ENCODE measurements at places on chromosomes 3 and 15.

- DNase-seq = peak; percentile 71
Observed at GRCh38 chr3:64530434-64531049, 157.3 kb downstream of the ADAMTS9 start.

- no peak for DNase-seq
Observed at GRCh38 chr3:4950351-4950784, 28.9 kb upstream of the BHLHE40 start.

DNA sequence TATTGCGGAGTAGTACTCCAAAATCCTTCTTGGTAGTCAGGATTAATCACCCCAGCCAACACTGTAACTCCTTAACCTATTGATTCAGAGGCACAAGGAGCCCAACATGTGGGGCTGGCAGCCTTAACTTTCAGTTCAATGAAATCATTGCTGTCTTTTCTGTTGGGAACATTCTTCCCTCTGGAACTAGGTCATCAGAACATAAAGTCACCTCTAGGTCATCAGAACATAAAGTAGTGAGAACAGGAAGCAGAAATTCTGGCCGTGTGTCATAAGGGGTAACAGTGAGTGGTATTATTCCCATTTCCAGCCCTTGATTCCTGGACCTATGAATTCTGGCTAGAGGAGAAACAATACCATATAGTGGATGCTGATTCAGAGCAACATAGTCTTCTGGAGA is 71.5 kb upstream of the TNIK start:
- no peak for DNase-seq

DNA sequence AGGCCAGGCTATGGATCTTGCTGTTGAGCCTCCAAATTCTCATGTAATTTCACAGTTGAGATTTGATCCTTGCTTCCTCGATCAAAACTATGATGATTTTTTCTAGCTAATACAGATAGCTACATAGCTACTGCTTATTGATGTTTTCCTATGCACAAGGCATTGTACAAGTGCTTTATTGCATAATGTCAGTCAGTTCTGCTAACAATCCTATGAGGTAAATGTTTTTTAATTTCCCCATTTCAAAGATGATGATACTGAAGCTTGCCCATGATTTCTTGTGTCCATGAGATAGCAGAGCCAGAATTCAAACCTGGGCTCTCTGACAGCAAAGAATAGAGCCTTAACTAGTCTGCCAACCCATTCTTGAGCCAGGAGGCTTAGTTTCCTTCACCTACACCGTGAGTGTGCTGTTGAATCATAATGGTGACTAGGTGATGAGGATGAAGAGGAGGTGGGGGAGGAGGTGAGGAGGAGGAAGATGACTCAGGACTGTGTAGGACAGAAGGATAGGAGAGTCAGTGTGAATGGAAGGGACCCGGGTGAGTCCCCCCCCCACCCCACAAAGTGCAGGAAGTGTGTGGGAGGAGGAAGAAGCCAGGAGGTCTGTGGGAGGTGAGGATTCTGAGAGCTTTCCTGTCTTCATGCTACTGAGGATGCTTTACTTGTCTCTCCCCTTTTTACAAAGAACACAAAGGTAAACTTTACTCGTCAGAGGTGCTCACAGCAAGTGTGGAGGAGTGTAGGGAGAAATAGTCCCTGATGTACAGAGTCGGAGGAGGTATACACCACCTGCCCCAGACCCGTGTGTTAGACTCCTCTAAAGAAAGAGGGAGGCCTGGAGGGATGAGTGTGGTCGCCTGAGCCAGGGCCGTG is 3.6 kb downstream of the TAGLN3 start:
- DNase-seq = no peak

DNA sequence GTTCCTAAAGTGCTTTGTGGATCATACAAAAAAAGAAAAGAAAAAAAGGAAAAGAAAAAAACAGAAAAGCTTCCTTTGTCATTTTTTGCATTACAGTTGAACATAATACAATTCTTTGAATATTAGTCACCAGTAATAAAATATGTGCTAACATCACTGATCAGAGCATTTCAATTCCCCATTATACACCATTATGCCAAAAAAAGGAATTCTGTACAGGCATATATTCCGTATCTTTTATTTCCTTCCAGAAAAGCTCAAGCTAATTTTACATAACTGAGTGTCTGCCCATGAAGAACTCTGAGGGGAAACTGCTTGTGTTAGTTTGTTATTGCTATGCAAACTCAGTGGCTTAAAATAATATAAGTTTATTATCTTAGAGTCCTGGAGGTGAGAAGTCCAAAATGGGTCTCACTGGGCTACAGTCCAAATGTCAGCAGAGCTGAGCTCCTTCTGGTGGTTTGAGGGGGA is 377.9 kb downstream of the GAP43 start:
- DNase-seq = no peak

GRCh38 chr3:190038050-190038933 is 82.4 kb downstream of the P3H2 start:
- peak; percentile 87 for DNase-seq

DNA sequence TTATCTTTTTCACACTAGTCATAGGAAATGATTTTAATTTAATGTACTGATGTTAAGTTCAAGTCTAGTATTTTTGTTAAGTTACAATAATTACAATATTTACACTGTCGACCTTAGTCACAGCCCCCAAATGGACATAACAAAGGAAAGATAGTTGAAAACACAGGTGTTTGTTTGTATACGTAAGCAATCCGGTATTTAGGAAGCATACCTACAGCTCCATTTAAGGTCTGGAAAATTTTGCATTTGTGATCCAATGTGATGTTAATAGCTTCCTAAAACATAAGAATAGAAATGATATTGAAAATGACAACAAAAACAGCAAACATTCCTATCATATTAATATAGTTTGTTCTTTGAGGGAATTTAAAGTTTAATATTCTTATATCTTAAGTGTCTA is 56.9 kb downstream of the PLOD2 start:
- no peak for DNase-seq

- DNase-seq = no peak
Observed at GRCh38 chr3:87044846-87045245, 53.9 kb upstream of the VGLL3 start.

DNA sequence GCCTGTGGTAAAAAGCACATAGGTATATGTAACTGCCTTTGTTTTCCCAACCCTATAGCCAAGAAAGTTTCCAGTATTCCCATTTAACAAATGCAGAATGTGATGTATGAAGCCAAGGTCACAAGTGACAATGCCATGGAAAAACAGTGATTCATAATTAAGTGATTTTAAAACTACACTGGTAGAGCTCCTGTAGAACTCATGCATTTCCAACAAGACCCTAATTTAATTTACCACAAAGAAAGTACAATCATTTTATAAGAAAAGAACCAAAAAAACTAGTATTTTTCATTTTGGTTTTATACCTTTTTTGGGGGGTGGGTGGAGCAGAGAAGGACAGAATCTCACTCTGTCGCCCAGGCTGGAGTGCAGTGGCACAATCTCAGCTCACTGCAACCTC is 82.0 kb downstream of the STAG1 start:
- no peak for DNase-seq

GRCh38 chr3:82186017-82186416 is 424.6 kb upstream of the GBE1 start:
- no peak for DNase-seq

DNA sequence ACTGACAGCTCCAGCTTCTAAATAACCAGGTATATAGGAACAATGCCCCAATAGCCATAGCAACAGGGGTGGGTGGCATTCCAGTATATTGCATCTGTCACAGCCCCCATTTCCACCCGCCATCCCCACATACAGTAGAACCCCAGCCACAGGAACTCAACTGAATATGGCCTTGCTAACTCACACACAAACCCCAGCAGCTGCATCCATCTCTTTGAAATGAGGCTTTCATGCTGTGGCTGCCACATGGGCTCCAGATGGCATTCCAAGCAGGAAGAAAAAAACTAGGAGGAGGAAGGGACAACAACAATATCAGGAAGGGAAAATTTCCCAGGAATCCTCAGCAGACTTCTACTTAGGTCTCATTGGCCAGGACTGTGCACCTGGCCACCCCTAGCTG is 54.6 kb downstream of the CCR3 start:
- DNase-seq = no peak

- no peak for DNase-seq
Observed at GRCh38 chr15:37789397-37789786, 145.0 kb upstream of the TMCO5A start.

GRCh38 chr15:49079340-49080039 is 33.2 kb upstream of the SECISBP2L start:
- DNase-seq = no peak

DNA sequence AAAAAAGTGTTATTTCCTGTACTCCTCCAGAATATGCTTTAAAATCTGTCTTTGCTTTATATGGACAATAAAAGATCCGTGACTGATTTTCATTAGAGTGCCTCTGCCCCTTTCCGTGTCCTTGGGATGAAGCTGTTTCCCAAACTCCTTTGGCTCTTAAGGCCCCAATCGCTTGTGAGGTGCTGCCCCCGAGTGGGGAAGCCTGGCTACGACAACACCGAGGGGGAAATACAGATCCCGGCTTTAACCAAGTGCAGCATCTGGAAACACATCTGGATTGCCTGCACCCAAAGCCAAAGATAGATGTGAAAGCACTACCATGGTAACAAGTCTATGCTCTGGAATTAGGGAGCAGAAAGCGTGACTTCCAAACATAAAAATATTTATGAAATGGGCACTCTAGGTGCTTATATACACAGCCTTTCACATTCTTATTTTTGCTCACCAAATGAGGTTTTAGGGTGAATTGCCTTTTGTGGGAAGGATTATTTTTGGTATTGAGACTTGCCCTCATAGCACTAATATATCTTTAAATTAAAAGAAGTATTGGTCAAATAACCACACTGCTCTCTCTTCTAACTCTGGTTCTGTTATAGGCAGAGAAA is 40.6 kb upstream of the ADCY5 start:
- peak; percentile 70 for DNase-seq

GRCh38 chr3:119747357-119747756 is 34.5 kb upstream of the NR1I2 start:
- DNase-seq = no peak

- DNase-seq = no peak
Observed at GRCh38 chr3:143502081-143502480, 346.2 kb downstream of the SLC9A9 start.

DNA sequence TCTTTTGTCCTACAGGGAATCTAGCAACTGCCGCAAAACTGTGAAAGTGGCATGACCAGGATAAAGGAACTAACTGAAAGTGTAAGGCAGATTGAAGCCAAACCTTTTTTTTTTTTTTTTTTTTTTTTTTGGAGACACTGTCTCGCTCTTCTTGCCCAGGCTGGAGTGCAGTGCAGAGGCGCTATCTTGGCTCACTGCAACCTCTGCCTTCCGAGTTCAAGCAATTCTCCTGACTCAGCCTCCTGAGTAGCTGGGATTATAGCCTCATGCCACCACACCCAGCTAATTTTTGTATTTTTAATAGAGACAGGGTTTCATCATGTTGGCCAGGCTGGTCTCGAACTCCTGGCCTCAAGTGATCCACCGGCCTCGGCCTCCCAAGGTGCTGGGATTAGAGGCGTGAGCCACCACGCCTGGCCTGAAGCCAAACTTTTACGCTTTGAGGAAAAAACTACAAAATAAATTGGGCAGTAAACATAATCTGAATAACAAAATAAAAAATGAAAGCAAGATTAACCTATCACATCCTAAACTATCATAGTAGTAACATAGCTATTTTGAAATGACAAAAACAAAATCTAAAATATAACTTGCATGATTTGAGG is 9.7 kb downstream of the SLTM start:
- no peak for DNase-seq

- DNase-seq = no peak
Observed at GRCh38 chr3:24454856-24455255, 39.8 kb downstream of the THRB start.

GRCh38 chr3:45907769-45908705 is 21.7 kb downstream of the CCR9 start:
- DNase-seq = no peak

DNA sequence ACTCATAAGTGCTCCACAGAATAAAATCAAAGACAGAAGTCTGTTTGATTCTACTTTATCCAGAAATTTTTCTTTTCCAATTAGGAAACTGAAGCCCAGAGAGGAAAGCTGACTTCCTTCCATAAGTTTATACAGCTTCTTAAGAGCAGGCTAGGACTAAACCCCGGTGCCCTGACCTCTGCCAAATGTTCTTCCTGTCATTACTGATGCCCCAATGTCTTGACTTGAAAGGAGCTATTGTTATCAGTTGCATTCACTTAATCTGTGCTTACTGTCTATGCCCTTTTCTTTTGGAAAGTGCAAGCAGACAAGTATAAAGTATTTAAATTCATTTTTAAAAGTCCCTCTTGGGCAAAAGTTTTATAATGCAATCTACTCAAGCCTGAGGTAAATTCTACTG is 18.1 kb downstream of the CD200 start:
- DNase-seq = no peak

- DNase-seq = no peak
Observed at GRCh38 chr3:173750095-173750494, 352.6 kb downstream of the NLGN1 start.

DNA sequence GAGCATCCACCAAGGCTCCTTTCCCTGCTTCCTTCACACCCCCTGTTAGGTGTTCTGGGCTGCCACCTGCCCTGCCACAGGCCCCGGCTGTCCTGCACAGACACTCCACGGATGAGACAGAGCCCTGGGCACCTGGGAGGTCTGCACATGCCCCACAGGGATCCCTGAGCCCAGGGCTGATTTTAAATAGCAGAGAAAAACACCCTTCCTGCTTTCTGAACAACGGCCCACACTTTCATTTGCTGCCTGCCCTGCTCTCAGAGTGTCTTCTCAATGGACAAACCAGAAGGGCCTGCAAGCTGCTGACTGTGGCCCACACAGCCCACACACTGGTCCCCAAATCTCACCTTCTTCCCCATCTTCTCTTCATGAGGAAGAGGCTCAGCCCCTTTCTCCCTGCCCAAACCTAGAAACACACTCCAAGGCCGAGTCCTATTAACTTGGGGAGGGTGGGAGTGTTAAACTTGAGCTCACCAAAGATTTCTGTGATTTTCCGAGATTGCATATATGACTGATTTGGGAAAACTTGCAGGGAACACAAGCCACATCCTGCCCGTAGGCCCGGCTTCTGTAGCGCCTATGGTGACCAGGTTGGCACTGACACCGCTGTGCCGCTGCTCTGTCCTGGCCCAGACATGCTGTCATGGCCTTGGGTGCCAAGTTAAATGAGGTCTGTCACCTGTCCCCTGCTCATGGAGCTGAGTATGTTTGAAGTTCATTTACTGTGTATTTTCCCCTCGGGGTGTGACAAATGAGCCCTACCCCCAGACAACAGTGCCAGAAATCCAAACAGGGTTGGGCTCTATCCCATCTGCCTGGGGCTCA is 47.2 kb upstream of the KLF13 start:
- peak; percentile 21 for DNase-seq

DNA sequence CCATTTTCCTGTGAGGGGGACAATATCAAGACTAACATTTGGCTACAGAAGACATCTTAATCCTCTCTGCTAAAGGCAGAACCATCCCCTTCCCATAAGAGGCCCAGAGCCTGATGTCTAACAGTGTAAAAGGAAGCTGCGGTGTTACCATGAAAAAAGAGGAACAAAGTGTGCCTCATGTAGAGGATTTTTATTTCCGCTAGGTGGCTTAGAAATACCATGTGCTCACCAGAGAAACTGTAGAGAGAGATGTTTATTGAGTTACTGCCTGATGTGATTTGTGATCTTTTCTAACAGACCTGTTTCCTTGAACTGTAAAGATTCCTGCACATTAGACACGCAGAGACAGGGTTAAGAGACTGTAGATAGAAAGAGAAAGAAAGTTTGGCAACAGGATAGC is 22.0 kb downstream of the OR5H15 start:
- no peak for DNase-seq

GRCh38 chr3:130820976-130821375 is 72.9 kb upstream of the ATP2C1 start:
- peak; percentile 82 for DNase-seq

Measured in adrenal gland (tissue), 19 donors.